ENCODE measurements at places on chromosomes 4 and X.

DNA sequence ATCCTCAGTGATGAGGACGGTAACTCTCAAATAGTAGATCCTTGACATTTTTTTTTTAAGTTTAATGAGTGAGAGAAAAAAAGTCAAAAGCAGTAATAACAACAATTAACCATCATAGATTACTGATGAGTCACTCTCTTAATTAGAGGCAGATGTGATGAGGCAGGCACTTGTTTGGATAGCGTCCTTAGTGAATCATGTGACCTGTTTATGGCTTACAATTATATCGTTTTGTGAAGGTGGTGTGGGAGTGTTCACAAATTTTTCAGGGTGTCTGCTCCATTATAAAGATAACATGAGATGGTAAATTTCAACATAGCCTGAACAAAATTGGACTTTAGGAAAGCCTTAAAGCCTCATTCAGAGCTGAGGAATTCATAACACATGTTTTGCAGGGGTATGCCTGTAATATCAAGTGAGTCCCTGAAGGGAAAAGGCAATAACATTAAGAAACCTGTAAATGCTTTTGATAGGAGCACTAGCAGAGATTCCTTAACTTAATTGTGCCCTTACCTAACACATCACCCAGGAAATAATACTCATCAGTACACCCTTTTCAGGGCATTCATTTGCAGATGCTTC, 51.9 kb upstream of the XIAP start:
- ATAC-seq, result no peak

DNA sequence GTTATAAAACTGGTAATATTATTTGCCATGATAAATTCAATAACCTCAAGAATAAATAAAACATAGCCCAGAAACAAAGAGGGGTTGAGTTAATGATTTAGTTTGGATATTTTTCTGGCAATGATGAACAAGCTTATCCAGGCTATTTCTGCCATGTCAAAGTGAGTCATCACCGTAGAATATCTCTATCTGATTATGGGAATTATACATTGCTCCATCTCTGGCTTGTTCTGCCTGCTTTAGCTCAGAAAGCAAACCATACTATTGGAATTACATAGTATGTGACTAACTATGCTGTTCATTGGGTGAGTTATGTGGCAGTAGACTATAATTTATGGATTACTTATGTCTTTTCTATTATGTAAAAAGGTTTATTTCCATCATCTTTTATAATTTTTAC, 680.1 kb upstream of the AADAT start:
- ATAC-seq, result no peak

DNA sequence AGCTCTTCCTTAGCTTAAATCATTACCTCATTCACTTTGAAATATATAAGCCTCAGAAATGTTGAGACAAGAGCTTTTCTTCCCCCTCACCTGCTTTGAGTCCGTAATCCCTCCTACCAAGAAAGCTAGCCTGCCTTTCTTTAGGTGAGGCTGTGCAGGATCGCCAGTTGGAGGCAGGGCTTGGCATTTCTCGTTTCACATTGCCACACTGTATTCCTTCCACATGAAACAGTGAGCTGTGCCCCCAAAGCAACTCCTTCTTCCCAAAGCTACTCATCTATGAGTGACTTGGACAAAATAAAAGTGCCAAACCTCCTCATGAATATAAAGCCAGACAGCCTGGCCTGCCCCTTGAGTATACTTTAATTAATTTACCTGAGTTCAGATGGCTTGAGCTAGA, 86.8 kb downstream of the LIMCH1 start:
- no peak for ATAC-seq

- no peak for ATAC-seq
These were observed 139.5 kb downstream of the SH3KBP1 start for GRCh38 chrX:19747652-19748610.

- ATAC-seq, result no peak
These were observed 1522.5 kb downstream of the ARAP2 start for GRCh38 chr4:34721835-34722234.

DNA sequence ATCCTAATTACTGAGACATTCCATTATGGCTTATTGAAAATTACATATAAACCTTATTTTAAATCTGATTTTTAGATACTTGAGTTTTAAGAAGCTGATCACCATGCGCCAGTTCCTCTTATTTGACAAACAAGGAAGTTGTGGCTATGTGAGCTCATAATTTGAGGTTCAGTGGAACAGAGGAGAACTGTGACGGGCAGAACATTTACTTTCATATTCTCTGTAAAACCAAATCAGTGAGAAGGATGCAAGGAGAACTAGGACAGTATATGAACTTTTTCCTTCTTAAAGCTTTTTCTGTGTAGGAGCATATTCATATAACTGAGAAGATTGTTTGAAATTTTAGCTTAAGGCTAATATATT, 25.3 kb downstream of the STIM2 start:
- no peak for ATAC-seq

- no peak for ATAC-seq
These were observed 28.9 kb downstream of the MAOB start for GRCh38 chrX:43853225-43853828.

DNA sequence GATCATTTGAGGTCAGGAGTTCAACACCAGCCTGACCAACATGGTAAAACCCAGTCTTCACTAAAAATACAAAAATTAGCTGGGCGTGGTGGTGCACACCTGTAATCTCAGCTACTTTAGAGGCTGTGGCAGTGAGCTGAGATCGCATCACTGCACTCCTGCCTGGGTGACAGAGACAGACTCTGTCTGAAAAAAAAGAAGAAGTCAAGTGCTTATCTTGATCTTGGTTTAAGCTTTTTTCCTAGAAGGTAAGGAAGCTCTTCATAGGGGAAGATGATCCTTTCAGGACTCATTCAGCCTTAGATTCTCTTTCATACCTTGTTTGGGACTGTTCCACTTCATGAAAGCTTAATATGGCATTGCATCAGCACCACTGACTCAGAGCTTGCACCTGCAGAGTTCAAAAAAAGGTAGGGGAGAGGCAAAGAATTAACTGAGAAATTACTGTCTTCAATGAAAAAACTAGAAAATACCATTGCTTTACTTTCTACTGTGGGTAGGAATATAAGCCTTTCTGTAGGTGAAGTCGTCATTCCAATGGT, 70.8 kb upstream of the EPGN start:
- no peak for ATAC-seq

DNA sequence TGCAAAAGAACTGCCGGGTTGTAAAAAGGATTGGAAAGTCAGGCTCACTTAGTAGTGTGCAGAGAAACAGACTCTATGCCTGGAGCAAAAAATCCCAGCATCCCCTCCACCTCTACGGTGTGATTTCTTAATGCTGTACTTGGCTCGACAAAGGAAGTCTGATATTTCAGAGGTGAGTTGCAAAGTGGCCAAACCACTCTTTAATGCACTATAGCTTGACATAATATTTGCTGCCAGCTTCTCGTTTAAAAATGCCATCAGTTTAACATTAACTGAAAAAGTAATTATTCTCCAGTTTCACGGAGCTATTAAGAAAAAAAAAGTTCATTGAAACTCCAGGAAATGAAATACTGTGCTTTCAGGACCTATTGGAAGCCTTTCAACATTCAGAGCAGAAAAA, 448.3 kb upstream of the ZFP42 start:
- no peak for ATAC-seq

GRCh38 chrX:41590641-41591040, 98.1 kb upstream of the GPR34 start:
- ATAC-seq, result no peak

- no peak for ATAC-seq
These were observed 263.4 kb downstream of the GRIA3 start for GRCh38 chrX:123447506-123447905.

GRCh38 chrX:71638409-71638808, 20.1 kb upstream of the CXCR3 start:
- no peak for ATAC-seq

DNA sequence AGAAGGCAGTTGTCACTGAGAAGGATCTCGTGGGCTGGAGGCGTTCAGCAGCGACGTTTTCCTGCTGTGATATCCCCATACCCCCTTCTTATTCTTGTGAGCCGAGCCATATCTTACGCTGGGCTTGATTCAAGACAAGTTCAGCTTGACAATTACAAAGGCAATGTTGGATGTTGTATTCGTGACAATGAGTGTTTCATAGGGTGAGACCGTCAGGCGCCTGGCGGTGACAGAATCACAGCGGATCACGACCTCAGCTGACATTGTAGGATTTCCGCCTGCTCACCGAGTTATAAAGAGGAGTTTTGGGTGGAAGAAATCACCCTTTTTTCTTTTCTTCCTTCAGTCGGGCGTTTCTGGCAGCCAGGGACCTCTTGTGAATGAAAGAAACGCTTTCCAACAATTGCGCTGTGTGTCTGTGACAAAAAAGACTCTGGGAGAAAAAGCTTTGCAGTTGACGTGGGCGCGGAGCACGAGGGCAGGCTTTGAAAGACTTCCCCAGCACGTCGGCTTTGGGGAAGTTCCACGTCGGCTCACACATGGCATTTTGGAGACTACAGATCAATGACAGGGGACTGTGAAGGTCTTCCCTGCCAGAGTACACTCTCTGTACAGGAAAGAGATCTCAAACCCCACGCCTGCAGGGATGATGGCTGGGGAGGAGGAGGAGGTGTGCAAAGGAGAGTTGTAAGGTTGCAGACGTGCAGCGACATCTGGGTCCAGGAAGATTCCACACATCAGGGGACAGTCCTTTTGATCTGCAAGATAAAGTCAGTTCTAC, 135.4 kb downstream of the CRLF2 start:
- ATAC-seq, result no peak

DNA sequence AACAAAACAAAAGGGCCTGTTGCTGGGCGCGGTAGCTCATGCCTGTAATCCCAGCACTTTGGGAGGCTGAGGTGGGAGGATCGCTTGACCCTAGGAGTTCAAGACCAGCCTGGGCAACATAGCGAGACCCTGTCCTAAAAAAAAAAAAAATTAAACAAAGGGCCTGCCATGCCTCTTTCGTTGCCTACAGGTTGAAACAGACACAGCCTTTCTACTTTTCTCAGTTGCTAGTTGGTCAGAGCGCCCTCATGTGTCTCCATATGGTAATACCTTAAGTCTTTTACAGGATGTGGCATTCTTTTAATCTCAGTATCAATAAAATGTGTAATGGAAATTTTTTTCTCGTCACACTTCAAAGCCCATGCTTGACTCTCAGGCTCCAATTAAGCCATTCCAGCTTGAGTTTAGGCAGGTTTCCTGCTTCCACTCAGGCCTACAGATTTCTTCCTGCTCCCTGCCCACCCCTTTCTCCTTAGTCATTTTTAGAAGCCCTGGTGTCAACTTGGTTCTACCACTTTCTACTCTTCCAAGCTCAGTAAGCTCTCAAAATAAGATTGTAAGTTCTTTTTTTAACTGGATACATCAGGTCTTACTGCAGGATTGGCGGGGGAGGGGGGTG, 4.6 kb upstream of the SOWAHD start:
- no peak for ATAC-seq

DNA sequence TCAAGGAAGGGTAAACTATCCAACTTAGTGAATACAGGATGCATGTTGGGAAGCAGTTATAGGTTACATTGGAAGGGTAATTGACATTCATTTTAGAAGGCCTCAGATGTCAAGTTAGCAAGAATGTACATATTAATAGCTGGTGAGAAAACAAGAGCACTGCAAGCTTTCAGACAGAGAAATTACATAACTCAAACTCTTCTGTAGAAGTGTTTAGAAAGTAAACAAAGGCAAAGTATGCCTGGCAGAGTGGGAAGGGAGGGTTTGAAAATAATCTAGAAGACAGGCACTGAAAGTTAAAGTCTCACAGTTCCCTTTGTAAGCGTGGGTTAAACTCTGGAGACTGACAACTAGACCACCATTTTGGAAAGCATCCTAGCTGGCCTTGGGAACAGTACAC, 406.2 kb downstream of the ANKRD50 start:
- no peak for ATAC-seq

GRCh38 chr4:171880136-171880535, 66.9 kb downstream of the GALNTL6 start:
- ATAC-seq, result no peak

- ATAC-seq, result peak; percentile 66
These were observed 75.6 kb upstream of the FAM9C start for GRCh38 chrX:13120017-13120416.

DNA sequence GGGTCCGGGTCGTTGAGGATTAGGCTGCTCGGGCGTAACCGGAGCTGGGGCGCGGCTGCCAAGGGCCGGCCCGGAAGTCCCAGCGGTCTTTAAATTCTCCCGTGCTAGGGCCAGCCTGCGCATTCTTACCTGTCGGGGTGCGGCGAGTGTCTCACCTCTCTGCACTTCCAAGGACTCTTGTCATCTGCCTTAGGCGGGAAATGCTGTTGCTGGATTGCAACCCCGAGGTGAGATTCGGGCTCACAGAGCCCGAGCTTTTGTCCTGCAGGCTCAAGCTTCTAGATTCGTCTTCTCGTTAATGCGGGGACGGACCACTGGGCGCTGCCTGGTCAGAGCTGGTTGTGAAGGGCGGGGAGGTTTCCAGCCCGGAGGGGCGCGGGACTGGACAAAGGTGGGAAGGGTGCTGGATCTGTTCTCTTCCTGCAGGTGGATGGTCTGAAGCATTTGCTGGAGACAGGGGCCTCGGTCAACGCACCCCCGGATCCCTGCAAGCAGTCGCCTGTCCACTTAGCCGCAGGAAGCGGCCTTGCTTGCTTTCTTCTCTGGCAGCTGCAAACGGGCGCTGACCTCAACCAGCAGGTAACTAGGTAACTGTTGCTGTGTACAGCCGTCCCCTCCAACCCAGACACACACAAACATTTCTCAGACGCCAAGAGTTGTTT, at the start of gene ANKRD37:
Gene ANKRD37 (plus strand): TSS at position 118 of the 662 bp plus-strand sequence. CDS start 83 bp downstream, at position 201.
- ATAC-seq, result peak; percentile 4

DNA sequence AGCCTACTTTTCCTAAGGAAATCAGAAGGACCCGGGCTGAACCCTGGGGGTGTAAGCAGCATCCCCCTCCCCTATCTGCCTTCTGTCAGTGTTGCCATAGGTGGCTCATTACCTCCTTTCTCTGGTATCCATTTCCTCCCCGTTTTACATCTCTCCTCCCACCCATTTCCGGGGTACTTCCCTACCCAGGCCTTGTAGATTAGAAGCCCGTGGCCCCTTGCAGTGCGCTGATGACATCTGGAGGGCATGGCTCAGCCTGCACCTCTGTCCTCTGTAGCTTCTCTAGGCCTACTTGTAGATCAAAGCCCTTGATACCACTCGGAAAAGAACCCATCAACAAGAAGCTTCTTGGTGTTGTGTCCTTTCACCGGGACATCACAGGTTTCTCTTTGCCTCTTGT, 71.8 kb downstream of the NBDY start:
- ATAC-seq, result no peak

DNA sequence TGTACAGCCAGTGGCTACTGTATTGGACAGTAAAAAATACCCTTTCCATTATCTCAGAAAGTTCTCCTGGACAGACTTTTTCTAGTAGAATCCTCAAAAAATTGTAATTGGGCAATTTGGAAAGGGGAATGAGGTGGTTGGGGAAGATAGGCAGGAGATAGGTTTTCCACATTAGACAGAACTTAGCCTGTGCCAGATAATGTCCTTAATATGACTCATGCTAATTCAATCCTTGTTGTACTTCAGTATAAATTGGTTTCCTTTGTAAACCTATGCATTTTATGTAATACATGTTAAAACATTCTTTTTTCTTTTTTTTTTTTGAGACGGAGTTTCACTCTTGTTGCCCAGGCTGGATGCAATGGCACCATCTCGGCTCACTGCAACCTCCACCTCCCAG, 8.9 kb downstream of the EIF4E start:
- no peak for ATAC-seq

GRCh38 chr4:136725286-136726081, 806.8 kb downstream of the PCDH18 start:
- ATAC-seq, result no peak

All from gastroesophageal sphincter (tissue), 4 donors.